ENCODE measurements at places on chromosomes 1 and 21. TPM values are rescaled to one million over a fixed set of nuclear protein-coding genes. Genes with fewer than 3 reads are reported as not detected.

GRCh38 chr1:178964469-178965330, 61.0 kb upstream of the FAM20B start:
- DNase-seq, result no peak

DNA sequence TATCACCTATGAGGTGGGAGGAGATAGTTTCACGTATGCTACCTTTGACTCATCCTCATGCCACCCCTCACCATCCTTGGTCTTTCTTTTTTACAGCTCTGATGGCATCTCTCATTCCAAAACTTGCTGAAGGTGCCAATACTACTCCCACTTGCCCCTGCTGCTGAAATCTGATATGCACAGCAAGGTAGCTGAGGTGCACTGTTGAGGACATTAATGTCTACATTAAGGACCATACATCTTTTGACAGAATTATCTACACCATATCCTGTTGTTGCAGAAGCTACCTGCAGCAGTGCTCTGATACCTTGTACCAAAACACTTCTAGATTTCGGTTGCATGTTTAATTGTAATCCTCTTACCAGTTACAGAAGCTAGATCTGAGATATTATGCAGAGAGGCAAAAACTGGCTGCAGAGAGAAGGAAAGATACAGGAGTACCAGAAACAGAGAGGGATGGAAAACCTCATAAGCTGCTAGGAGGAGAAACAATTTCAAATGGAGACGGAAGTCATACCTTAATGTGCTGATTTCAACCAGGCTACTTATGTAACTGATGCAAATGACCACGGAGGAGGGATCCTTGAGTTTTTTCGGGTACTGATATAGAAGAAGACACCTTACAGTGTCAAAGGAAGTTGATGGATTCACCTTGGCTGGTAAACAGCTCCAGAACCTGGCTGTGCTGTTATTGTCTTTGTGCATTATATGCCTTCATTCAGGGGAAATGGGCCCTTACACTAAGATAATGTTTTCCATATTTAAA, 19.3 kb upstream of the PTPRC start:
- no peak for DNase-seq

GRCh38 chr1:50427818-50428779, 4.9 kb upstream of the DMRTA2 start:
- no peak for DNase-seq

- DNase-seq, result no peak
These were observed 124.7 kb downstream of the TYW3 start for GRCh38 chr1:74857676-74858075.

- DNase-seq, result no peak
These were observed 38.6 kb downstream of the VANGL2 start for GRCh38 chr1:160438935-160439334.

- no peak for DNase-seq
These were observed 60.4 kb downstream of the CAMK2N1 start for GRCh38 chr1:20425622-20426021.

KRTAP20-3 gene
- not detected for total RNA-seq

GRCh38 chr1:92473781-92474495, 12.8 kb downstream of the GFI1 start:
- no peak for DNase-seq

FMO1 gene
- 0.54 TPM for total RNA-seq

- DNase-seq, result no peak
These were observed 177.3 kb upstream of the PLXNA2 start for GRCh38 chr1:208421486-208421885.

DNA sequence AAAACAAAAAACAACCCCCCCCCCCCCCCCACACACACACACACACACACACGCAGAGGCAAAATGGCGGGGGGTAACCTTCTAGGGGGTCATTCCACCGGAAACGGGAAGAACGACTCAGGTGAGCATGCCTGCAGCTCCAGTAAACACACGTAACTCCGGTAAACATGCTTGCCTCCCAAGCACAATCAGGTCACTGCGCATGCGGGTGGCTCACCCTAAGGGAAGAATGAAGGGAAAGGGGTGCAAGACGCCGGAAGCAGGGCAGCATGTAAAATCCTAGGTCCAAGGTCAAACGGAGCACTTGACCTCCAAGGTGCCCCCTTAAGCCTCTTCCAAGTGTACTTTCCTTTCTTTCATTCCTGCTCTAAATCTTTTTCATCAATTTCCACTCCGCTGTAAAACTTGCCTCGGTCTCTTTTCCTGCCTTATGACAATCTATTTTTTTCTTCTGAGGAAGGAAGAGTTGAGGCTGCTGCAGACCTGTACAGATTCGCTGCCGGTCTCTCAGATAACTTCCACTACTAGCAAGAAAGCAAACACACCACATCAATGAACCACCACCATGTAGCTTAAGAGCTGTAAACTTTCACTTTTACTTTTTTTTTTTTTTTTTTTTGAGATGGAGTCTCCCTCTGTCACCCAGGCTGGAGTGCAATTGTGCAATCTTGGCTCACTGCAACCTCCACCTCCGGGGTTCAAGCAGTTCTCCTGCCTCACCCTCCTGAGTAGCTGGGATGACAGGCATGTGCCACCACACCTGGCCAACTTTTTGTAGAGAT, 21.0 kb upstream of the CBR3 start:
- no peak for DNase-seq

GRCh38 chr1:94104776-94105580, 16.0 kb downstream of the ABCA4 start:
- DNase-seq, result no peak

DNA sequence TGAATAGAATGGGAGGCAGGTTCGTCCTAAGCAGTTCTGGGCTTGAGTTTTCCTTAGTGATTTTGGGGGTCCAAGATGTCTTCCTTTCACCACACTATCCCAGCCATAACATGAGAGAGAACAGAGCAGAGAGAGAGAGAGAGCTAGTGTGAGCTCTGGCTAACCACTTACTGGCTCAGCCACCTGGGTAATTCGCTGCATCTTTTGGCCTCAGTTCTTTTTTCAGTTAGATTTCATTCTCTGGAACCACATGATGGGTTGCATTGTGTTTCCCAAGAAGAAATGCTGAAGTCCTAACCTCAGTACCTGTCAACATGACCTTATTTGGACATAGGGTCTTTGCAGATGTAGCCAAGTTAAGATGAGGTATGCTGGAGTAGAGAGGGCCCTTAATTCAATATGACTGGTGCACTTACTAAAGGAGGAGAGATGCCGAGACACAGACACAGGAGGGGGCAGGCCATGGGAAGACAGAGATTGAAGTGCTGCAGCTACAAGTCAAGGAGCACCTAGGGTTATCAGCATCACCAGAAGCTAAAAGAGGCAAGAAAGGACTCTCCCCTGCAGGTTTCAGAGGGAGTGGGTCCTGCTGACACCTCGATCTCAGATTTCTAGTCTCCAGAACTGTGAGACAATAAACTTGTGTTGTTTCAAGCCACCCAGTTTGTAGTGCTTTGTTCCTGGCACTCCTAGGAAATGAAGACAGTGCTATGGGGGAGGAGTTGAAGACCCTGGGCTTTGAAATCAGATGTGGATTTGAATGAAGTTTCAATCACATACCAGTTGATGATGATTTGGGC, 26.2 kb upstream of the TARBP1 start:
- no peak for DNase-seq

- no peak for DNase-seq
These were observed 2.0 kb downstream of the MAPKAPK2 start for GRCh38 chr1:206686478-206687249.

DNA sequence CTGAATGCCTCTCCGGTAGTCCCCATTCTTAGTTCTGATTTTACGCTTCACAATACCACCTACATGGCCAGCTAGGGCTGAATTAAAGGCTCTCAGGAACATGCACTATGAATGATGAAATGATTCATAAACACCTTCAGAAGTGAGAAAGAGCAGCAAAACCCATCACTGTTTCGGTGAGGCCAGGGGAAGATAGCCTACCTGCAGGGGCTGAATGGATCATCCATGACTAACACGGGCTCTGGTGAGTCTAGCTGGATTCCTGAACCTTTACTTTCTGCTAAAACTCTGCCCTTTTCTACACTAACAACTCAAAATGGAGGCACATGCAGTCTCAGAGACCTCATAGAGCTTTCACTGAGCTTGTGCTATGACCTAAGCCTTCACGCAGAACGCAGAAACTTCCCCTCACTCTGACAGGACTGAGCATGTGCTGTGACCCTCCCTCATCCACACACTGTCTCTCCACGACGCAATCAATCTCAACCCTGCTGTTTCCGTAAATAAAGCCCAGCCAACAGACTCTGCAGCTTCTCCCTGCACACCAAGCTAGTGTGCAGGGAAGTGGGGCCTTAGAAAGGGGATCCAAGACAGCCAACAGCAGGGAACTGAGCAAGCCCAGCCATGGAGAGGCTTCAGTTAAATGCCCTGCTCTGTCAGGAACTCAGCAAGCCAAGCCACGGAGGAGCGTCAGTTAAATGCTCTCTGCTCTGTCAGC, 207.8 kb downstream of the SLC45A1 start:
- DNase-seq, result peak; percentile 90

- DNase-seq, result no peak
These were observed 252.0 kb downstream of the KCTD3 start for GRCh38 chr1:215819114-215819513.

- DNase-seq, result peak; percentile 94
These were observed 123.3 kb upstream of the GADD45A start for GRCh38 chr1:67561704-67562113.
